EH (cell line): ENCODE measurements at places on chromosomes 13 and 19.

DNA sequence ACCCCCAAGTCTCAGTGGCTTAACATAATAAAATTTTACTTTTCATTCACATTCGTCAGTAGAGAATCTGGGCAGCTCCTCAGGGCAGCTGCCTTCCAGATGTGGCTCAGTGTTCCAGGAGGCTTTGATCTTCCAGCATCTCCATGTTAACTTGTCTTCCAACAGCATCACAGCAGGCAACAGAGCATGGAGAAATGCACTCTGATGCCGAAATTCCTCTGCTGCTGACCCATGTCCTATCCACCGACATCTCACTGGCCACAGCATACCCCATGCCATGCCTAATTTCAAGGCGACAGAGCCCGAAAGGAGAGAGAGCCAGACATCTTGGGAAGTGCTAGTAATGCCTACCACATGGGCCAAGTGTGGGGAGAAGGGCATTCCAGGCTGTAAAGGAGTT lies 64.9 kb upstream of the MEDAG start:
- peak; percentile 25 for DNase-seq

DNA sequence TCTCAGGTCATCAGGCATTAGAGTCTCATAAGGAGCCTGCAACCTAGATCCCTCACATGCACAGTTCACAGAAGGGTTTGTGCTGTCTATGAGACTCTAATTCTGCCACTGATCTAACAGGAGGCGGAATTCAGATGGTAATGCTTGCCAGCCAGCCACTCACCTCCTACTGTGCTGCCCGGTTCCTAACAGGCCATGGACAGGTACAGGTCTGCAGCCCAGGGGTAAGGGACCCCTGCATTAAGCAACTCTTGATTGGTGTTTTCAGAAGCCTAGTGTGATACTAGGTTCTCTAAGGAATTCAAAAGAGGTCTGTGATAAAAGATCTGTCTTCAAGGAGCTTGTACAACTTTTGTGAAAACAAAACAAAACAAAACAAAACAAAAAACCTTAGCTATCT lies 31.1 kb downstream of the CAB39L start:
- no peak for DNase-seq

- no peak for DNase-seq
These were observed 11.6 kb upstream of the ZNF536 start for GRCh38 chr19:30360376-30361106.

GRCh38 chr13:59299584-59299983 lies 864.1 kb downstream of the DIAPH3 start:
- DNase-seq: no peak

GRCh38 chr19:10144361-10144760 lies 24.7 kb upstream of the EIF3G start:
- no peak for DNase-seq

- DNase-seq: no peak
These were observed 20.2 kb downstream of the CHAMP1 start for GRCh38 chr13:114334305-114335053.

DNA sequence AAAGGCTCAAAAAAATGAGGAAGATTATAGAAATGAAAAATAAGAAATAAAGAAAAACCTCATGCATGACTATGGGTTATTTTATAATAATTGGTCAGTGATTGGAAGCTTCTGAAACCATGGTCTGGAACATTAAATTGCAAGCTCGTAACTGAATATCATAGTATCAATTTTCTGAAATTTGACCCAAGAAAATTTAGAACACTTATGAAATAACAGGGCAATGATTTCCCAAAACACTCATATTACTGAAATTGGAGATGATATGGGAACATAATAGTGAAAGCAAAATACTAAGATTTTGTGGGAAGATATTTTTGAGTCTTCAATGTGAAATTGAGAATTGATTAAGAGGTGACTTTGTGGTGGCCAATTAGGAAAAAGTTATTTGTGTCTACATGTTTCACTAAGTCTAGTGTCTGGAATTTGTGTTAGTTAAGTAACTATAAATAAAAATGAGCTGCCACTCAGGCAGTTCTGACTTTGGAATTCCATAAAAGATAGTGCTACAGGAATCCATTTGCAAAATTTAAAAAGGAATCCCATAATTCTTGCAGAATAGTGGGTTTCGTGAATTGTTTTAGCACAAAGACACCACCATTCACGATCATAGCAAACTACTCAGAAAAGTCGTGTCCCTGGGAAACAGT lies 603.0 kb downstream of the LMO7 start:
- DNase-seq: no peak

- peak; percentile 58 for DNase-seq
These were observed 63.7 kb upstream of the IPO5 start for GRCh38 chr13:97889803-97890202.

DNA sequence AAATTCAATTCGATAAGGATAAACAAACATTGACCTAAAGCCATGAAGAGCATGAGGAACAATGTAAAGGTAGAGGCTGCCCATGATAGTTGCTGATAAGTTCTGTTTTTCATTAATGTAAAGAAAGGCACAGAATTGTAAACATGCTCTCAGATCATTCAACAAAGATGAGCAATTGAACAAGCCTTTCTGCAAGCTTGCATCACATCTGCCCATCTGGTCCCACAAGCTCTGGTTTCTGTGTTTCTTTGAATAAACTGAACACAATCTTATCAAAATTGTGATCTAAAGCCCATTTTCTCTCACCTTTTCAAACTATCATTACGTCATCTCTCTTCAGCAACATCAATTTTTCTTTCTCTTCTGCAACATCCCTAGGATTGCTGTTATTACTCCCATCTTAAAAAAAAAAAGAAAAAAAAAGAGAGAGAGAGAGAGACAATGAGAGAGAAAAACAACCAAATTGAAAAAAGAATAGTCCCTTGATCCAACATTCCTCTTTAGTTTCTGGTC lies 487.2 kb upstream of the GPC6 start:
- DNase-seq: no peak

GRCh38 chr13:94914895-94915294 lies 202.6 kb upstream of the SOX21 start:
- peak; percentile 41 for DNase-seq

GRCh38 chr13:35617420-35617819 lies 140.9 kb upstream of the MAB21L1 start:
- no peak for DNase-seq

GRCh38 chr19:34075661-34076091 lies 96.6 kb upstream of the LSM14A start:
- peak; percentile 63 for DNase-seq

- DNase-seq: no peak
These were observed 2.8 kb upstream of the KCNN1 start for GRCh38 chr19:17963936-17964691.

DNA sequence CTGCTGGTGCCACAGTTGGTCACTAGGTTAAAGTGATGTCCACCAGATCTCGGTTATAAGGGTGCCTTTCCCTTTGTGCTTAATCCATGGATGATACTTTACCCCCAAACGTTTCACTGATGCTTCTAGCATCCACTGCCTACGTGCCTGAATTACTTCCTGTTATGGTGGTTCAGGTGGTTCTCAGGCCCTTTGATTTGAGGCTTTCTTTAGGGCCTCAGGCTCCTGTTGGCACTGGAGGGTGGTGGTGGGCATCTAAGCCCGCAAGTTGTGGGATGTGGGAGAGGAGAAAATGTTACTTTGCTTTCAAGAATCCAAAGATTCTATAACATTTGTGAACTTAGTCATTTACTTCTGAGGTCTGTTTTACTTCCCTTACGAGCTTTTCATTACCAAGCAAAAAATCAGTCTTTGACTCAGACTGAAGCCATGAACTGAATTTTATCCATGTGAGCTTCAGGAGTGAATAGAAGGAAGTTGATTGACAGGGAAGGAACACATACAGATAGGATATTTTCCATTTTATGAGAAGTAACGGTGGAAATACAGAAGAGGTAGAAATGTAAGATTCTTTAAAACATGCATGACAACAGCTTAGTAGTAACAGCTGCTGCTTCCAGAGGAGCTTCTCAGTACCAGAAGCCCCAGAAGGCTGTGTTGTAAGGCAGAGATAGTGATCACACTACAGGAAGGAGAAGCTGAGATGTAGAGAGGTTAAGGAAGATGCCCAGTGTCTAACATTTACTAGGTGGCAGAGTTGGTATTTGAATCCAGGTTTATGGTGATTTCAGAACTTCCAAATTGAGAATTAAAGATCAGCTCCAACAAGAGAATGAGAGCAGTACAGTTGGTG lies 65.0 kb downstream of the ARHGEF7 start:
- peak; percentile 75 for DNase-seq

GRCh38 chr13:113669755-113670341 lies 2.8 kb downstream of the GRK1 start:
- no peak for DNase-seq

- no peak for DNase-seq
These were observed 131.6 kb downstream of the SOX1 start for GRCh38 chr13:112198396-112199010.

DNA sequence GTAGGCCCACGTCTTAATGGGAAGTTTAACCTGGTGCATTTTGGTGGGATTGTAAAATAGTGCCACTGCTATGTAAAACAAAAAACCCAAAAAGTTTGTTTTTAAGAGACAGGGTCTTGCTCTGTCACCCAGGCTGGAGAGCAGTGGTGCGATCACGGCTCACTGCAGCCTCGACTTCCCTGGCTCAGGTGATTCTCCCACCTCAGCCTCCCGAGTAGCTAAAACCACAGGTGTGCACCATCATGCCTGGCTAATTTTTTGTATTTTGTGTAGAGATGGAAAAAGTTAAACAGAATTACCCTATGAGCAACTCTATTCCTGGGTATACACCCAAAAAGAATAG lies 820 bp upstream of the REXO1 start:
- no peak for DNase-seq

- DNase-seq: no peak
These were observed 1147.9 kb downstream of the UQCRFS1 start for GRCh38 chr19:28065026-28065425.

DNA sequence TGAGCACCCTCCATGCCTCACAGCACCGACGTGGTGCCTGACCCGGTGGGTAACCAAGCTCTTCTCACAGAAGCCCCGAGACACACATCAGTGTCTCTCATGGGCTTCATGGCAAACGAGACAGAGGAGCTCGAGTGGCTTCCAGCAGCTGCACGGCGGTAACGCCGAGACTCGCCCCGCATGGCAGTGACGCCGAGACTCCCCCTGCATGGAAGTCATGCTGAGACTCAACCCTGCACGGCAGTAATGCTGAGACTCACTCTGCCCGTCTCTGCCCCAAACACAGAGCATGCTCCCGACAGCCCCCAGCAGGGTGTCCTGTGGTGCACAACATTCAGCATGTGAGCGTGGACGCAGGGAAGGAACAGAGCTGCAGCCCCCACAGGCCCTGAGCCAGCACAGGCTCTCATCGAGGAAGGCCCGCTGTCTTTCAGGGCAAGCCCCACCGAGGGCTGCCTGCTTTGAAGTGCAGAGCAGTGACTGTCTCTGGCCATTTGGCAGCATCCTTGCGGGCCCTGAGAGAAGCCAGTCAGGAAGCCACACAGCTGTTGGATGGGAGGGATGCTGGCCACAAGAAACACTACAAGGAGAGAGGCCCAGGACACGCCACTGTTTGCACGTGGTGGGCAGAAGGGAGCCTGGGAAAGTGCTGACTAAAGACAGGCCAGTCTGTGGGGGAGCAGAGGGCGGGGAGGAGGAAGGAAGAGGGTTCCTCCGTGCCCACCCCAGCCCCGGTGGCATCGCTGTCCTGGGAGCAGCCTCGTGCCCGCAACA lies 9.5 kb downstream of the GAS6 start:
- DNase-seq: peak; percentile 72

DNA sequence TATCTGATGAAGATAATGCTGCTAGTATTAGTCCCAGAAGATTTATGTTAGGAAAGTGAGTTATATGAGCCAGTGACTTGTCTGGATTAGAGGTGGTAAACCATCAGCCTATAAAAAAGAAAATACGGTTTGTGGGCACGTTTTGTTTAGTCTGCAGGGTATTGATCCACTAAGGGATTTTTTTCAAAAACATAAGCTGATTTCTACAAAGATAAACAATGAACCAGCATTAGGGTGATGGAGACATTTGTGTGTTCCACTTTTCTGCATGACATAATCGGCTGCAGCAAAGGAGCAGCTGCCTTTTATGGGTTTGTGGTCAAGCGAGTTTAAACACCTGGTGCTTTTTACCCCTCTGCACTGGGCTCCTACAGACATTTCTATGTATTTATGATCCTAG lies 836.4 kb upstream of the GPC6 start:
- no peak for DNase-seq

GRCh38 chr13:100392709-100393630 lies 195.6 kb downstream of the GGACT start:
- peak; percentile 100 for DNase-seq
